Fibroblast of gingiva (primary cell): ENCODE measurements at places on chromosomes 4 and X.

DNA sequence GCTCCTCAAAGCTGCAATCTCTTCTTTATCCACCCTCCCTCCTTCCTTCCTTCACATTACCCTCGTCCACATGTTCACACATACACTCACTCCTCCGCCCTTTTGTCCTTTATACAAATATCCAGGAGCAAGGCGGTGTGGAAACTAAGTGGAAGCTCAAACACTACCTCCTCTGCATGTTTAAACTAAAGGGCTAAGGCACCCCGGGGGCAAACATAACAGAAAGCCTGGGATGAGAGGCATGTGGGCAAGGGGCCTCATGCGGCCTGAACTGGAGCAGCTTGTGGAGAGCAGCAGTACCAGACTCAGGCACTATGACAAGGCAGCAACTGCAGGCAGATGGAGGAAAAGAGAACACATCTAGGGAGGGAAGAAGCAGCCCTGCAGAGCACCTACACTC, 9.5 kb downstream of the MAB21L2 start:
- peak; percentile 80 for DNase-seq

GRCh38 chrX:148069759-148070503, 88.8 kb downstream of the FMR1NB start:
- no peak for DNase-seq

GRCh38 chrX:124388562-124388961, 42.2 kb downstream of the SH2D1A start:
- DNase-seq, result peak; percentile 9

- no peak for DNase-seq
These were observed 144.4 kb upstream of the GATB start for GRCh38 chr4:151905197-151905596.

GRCh38 chrX:108309144-108309543, 129.1 kb downstream of the COL4A6 start:
- DNase-seq, result no peak

DNA sequence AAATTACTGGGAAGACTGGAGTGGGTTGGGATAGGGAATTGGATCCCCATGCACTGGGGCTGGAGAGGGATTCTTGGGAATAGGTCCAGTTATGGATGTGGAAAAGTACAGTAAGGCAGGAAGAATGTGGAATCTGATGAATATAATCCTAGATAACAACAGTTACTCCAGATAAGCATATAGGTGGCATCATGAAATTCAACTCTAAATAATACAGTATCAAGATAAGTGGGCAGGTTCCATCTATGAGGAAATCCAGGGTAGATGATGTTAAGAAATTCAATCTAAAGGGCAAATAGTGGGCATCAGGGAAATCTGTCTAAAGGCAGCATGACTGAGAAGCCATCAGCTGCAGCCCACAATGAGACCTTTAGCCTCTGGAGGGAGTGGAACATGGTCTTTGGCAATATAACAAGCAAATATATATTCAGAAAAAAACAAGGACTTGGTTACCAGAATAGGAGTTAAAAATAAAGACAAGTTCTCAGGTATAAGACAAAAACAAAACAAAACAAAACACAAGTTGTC, 1.2 kb downstream of the DTHD1 start:
- DNase-seq, result no peak

DNA sequence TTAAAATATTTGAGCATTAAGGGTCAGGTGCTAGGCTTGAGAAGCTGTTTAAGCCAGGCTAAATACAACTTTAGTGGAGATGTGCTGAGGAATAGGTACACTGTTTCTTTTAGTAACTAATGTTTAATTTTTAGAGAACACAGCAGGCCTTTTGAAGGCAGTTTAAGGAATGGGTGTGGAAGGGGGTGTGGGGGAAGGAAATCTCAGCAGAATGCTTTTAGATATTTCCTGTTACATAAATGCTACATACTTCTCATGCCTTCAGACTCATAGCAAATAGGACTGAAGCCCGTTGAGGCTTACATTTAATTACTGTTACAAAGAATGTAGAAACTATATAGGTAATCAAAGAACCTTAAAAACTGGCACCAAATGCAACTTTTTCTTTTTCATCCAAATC, 66.3 kb downstream of the WWC2 start:
- peak; percentile 19 for DNase-seq

- no peak for DNase-seq
These were observed 200.4 kb downstream of the ARHGAP24 start for GRCh38 chr4:85675076-85676049.

DNA sequence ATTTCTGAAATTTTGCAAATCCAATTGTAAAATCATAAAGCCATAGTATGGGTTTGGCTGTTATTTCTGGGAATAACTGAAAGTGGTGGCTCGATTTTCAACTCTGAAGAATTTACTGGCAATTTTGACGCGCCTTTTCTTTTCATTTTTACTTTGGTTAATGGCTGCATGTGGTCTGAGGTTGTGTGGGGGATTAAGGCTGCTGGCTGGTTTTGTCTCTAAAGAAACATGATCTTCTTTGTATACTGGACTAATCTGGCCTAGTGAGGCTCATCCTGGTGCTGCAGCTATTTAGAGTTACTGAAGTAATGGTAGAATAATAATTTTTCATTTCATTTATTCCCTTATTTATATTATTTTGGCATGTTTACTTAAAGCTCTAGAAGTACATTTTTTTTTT, 164.0 kb downstream of the RNF150 start:
- DNase-seq, result no peak

DNA sequence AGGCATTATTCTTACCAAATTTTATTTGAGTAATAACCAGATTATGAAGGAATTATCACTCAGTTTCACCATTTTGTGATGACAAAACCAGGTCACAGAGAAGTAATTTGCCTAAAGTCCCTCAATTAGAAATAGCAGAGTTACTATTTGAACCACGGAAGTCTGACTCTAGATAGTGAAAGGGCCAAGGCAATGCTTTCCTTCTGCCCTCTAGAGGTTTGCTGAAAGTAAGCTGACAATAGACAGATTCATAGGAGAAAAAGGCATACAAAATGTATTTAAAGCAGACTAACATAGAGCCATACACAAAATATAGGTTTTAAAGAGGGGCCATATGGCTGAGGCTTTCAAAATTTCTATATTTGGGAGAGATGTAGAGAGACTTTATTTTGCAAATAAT, 43.1 kb downstream of the CXXC4 start:
- DNase-seq, result no peak

GRCh38 chr4:93764639-93765246, 63.8 kb upstream of the ATOH1 start:
- peak; percentile 56 for DNase-seq

GRCh38 chr4:67853336-67853735, 30.5 kb downstream of the TMPRSS11D start:
- no peak for DNase-seq

- DNase-seq, result no peak
These were observed 880 bp upstream of the TEX13A start for GRCh38 chrX:105221374-105221773.
